NCI-H187 treated with DMSO at 0.1 percent for 48 hours (cell line): ENCODE measurements at places on chromosomes 11 and 22.

DNA sequence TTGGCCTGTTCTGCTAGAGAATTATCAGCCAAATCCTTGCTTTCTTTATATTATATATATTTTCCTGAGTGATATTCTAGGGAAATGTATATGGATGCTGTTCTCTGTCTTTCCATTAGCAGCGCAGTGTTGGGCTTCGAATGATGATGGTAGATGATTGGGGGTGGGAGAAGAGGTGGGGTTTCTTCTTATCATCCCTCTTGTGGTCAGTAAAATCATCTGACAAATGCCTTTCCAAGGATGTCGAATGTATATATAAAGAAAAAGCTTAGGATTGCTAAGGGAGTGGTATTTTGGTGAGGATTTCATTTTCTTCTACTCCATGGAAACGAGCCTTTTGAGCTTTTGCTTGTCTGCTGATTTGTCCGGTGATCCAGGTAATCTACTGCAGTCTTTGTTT is 48.9 kb downstream of the ARHGEF12 start:
- DNase-seq = no peak

DNA sequence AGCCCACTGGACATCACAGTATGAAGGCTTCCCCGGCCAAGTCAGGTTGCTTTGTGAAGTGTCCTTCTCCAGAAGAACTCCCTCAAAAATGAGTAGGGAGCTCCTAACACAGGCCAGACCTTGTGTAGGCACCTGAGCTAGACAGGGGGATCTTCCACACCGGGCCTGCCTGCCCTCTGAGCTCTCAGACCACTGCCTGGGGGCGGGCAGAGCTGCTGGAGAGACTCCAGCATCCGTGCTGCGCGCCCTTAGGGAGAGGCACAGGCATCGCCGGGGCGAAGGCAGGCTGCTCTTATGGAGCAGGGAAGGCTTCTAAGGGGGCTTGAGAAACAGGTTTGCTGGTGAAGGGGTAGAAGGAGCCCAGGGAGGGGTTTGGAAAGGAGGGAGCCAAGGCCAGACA is 4.4 kb downstream of the KCNJ5 start:
- DNase-seq = no peak

DNA sequence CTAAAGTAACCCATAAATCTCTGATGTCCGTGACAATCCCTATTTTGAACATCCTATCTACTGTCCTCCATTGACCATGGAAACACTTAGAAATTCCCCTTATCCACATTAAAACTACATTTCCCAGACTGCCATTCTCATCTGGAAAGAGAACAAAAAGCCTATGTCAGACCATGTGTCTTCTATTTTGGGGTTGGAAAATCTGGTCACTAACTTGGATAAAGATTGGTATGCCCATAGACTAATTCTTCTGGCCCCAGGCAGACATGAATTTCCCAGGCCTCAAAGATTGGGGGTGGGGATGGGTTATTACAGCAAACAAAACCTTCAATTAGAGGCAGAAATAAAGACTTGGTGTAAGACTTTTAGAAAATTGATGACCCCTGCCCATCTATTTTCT is 30.9 kb upstream of the CREB3L1 start:
- no peak for DNase-seq

GRCh38 chr22:32380991-32381390 is 23.3 kb downstream of the RFPL3 start:
- DNase-seq = no peak

DNA sequence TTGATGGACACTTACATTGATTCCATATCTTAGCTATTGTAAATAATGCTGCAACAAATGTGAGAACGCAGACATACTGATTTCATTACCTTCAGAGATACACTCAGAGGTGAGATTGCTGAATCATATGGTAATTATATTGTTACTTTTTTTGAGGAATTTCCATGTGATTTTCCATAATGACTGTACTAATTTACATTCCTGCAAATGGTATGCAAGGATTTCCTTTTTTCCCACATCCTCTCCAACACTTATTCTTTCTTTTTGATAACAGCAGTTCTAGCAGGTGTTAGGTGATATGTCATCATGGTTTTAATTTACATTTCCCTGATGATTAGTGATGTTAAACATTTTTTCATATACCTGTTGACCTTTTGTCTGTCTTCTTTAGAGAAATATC is 207.7 kb downstream of the C11orf87 start:
- DNase-seq = no peak

- DNase-seq = no peak
Measured at GRCh38 chr11:74579577-74580270, 12.7 kb upstream of the POLD3 start.

DNA sequence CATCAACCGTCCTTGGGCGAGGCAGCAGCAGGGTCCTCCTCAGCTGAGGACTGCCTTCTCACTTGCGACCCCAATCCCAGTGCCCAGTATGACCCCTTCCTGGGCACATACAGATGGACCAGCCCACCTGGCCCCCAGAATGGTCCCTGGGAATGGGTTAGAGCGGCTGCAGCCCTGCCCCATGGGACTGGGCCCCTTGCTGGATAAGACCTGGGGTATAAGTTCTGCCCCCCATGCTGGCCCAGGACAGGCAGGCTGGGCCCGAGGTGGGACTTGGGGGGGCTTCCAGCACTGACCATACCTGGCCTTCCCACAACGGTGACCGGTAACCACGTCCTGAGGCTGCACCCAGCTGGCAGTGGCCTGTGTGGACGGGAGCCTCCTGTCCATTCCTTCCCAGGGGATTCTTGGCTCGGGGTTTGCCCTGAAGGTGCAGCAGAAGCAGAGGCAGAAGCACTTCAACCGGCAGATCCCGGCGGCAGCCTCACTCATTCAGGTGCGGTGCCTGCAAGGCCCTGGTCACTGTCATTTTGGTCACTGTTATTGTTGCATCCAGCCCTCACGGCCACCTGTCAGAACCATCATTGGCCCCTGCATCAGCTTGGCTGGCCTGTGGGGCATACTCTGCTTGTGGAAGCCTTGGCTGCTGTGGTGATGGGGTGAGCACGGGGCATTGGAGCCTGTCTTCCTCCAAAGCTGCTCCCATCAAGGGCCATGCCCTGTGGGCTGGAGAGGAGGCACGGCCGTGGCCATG is 114.8 kb downstream of the KCNQ1OT1 start:
- no peak for DNase-seq

DNA sequence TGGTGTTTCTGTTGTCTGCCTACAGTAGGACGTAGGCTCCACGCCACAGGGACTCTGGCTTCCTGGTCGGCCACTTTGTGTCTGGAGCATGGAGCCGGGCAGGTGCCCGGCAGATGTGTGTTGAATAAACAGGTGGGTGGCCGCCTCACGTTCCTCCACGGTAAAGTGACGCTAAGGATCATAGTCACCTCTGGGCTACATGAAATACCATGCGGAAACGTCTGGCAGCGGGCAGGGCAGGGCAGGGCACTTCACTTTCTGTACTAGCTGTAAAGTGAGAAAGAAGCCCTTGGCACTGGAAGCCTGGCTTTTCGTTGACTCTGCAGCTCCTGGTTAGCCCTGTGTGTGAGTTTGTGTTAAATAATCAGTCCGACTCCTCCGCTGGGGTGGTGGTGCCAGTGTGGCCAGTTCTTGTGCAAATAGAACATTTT is 52.4 kb downstream of the MCM5 start:
- no peak for DNase-seq

GRCh38 chr11:102268083-102268984 is 49.0 kb upstream of the BIRC3 start:
- DNase-seq = peak; percentile 68

GRCh38 chr11:12174477-12175143 is 64.2 kb downstream of the MICAL2 start:
- DNase-seq = no peak
